Stimulated activated CD8-positive, alpha-beta memory T cell treated with anti-CD3 and anti-CD28 coated beads, Interleukin-7, amount 100 ng/mL, for 24 hours (primary cell): ENCODE measurements at places on chromosomes 6 and 20.

GRCh38 chr6:88547768-88548167 is 381.6 kb upstream of the CNR1 start:
- no peak for DNase-seq

- DNase-seq = no peak
Measured at GRCh38 chr6:140542863-140543262, 1168.4 kb upstream of the CITED2 start.

DNA sequence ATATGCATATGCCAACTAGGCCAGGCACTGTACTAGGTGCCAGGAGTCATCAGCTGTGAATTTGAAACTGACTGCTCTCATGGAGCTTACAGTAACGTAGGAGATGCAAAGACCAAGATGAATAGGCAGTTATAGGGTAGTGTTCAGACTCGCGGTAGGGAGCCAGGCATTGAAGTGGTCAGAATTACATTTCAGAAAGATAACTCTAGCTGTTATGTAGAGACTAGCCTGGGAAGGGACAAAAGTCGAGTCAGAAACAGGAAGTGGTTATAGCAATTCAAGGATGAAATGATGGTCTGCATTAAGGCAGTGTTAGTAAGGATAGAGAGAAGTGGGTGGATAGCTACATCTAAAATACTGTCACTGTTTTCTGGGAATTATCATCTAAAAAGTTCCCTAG is 56.6 kb downstream of the PCMT1 start:
- DNase-seq = no peak

- DNase-seq = no peak
Measured at GRCh38 chr6:38617856-38618255, 21.9 kb downstream of the BTBD9 start.

DNA sequence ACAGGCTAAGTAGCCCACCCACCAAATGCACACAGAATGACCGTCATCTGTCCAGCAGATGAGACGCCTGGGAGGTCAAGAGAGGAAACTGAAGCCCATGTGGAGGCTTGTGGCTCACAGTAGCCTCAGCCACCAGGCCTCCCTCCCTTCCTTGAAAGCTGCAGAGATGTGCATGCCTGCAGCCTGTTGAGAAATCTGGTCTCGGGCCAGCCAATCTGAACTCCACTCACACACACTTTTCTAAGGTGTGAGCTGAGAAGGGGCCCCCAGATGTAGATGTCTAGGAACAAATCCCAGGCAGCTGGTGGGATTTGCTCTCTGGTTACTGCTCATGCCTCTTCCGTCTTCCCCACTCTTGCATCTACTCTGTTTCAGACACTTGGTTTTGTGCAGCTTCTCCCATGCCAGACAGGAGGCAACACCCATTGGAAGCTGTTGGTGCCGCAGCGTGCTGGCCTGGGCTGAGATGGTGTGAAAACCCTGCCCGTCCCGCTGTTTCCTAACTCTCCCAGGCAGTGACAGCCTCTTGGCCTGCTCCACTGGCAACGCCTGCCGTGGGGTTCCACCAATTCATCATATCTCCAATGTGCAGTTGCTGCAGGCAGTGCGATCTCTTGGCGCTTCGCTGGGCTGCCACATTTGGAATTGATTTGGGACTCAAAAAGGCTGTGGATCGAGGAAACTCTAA is 24.1 kb upstream of the PAX1 start:
- DNase-seq = no peak

DNA sequence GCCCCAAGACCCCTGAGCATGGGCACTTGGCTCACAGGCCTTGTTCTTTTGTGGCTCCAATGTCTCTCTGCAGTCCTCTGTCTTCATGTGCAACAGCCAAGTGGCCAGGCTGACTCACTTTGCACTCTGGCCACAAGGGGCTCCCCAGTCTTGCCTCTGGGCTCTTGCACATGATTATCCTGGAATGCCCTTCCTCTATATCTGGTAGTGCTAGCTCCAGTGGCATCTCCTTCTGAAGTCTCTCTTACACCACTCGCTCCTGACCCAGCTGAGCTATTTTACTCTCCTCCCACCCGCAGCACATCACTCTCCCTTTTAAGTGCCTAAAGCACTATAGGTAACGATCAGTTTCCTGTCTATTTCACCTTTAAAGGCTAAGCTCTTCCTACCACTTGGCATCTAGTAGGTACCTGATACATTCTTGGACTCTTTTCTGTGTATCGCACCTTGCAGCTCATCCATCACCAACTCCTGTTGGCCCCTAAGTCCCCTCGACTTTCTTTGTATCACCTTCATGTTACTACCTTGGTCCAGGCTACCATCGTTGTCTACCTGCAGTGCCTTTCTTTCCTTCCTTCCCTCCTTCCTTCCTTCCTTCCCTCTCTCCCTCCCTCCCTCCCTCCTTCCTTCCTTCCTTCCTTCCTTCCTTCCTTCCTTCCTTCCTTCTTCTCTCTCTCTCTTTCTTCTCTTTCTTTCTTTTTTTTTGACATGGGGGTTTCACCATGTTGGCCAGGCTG is 211.9 kb upstream of the RNF24 start:
- no peak for DNase-seq

- DNase-seq = no peak
Measured at GRCh38 chr6:114453737-114454276, 111.0 kb upstream of the HS3ST5 start.

DNA sequence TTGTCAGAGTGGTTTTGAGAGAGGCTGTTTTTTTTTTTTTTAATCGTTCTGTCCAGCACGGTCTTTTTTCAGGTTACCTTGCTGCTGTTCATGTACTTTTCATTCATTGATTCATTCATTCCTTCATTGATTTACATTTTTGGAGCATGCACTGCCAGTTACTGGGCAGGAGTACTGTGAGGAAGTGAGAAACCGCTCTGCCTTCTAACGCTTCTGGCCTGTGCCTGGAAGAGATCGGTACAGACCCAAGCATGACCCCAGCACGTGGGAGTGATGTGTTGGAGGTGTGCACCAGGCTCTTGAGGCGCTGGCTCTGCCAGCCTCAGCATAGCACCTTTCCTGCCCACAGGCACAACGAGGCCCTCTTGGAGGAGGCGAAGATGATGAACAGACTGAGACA is 9.1 kb downstream of the RIPK1 start:
- DNase-seq = no peak

- no peak for DNase-seq
Measured at GRCh38 chr6:166870602-166871208, 85.6 kb downstream of the RNASET2 start.

GRCh38 chr6:132669690-132670291 is 10.8 kb upstream of the TAAR1 start:
- no peak for DNase-seq

GRCh38 chr6:126531840-126532239 is 191.9 kb downstream of the CENPW start:
- no peak for DNase-seq

GRCh38 chr6:116714761-116715160 is 33.8 kb downstream of the KPNA5 start:
- no peak for DNase-seq

DNA sequence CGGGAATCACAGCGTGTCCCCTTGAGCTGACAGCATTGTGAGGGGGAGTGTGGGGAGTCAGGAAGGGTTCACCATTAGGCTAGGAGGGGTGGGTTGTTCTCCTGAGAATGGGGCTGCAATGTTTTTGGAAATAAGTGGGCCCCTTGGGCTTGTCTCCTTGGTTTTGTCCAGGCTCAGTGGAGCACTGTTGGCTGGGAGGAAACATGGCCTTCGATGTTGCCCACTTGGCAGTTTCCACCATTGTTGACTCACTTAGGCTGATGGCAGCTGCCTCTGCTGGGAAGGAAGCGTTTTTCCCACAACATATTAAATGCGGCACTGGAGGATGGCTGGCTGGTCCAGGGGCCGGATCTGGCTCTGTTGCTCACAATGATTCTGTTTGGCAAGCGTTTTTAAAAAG is 512.1 kb downstream of the QKI start:
- DNase-seq = no peak

GRCh38 chr20:36624944-36625324 is 19.4 kb downstream of the RAB5IF start:
- no peak for DNase-seq

DNA sequence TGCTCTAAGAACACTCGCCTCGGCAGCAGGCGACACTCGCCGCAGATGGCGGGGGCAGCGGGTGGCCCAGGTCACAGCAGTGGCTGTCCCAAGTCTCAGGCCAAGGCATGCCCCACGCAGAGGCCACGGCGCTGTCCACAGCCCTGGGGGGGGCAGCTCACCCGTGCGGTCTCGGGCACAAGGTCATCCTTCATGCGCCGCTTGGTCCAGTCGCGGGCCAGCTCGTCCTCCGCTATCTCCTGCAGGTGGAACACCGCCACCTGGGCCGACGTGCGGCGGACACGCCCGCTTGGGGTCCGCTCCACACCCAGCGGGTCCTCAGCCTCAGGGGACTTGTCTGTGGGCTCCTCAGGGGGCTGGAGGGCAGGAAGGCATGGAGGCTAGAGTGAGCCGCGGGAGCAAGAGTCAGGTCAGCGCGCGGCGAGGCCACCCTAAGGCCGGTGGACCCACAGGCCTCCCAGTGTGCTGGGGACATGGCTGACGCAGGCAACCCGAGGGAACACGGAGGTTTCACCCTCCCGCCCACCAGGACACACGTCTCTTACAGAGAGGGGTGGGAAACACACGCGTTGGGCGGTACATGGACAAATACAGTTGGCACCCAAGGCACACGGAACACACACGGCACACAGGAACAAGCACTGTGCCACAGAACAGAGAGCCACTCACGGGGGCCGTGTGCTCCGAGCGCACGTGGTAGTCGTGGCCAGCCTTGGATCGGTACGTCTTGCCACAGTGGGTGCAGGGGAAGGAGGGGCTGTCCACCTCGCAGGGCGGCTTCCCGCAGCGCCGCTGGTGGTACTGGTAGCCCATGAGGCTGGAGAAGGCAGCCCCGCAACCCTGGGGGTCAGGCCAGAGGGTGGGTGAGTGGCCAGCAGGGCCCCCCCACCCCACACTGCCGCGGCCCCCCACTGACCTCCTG is 6.5 kb upstream of the UCKL1 start:
- no peak for DNase-seq

DNA sequence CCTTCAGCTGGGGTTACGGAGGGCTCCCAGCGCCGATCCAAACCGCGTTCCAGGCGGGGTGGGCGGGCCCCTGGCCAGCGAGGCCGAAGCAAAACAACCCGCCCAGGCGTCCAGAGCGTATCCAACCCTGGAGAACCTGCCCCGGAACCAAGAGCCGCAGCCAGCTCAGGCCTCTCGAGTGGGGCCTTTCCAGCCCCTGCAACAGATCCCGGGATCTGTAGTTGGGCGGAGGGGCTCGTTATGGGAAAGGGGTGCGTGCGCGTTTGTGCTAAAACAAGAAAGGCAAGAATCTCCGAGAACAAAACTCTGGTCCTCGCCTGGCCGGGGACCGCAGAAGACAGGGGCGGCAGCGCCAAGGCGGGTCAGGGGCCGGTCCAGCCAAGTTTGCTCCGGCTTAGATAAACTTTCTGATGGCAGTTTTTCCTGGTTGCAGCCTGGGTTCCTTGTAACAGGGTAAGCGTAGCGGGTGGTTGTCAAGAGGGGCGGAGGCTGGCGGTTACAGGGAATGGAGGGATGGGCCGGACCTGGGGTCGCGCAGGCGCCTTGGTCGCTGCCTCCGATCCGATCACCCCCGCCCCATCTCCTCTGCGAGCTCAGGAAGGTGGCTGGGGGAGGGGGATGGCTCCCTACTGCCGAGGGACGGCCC is 448 bp upstream of the RIN2 start:
- no peak for DNase-seq

- no peak for DNase-seq
Measured at GRCh38 chr6:20415712-20416454, 14.2 kb downstream of the E2F3 start.

DNA sequence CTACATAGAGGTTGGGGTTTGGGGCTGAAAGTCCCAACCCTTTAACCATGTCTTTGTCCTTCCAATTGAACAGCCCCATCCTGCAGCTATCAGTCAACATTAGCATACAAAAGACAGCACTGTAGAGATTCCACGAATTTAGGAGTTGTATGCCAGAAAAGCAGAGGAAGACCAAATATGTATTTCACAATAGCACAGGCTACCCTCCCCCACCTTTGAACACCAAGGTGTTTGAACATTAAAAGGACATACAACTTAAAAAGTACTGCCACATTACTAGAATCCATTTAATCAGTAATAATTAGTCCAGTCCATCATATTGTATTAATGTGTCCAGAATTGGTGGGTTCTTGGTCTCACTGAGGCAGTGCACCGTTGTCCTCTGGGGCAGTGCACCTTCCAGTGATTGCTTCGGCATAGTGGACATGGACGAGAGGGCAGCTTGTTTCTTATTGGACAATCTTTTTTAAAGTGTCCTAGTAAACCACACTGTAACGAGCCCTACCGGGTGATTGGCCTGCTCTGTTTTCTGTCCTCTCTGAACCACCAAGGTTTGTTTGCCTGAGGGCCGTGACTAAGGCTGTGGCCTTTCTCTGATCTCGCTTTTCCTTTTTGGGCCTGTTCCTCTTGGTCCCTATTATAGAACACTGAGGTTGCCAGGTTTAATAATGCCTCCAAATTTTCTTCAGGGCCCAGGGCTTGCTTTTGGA is 36.4 kb downstream of the GSTA4 start:
- DNase-seq = no peak

GRCh38 chr20:58239216-58239615 is 10.8 kb upstream of the ANKRD60 start:
- DNase-seq = no peak

GRCh38 chr6:73732845-73733675 is 37.1 kb downstream of the CD109 start:
- DNase-seq = peak; percentile 53

GRCh38 chr20:51542033-51542570 is 417 bp downstream of the NFATC2 start:
- DNase-seq = no peak

DNA sequence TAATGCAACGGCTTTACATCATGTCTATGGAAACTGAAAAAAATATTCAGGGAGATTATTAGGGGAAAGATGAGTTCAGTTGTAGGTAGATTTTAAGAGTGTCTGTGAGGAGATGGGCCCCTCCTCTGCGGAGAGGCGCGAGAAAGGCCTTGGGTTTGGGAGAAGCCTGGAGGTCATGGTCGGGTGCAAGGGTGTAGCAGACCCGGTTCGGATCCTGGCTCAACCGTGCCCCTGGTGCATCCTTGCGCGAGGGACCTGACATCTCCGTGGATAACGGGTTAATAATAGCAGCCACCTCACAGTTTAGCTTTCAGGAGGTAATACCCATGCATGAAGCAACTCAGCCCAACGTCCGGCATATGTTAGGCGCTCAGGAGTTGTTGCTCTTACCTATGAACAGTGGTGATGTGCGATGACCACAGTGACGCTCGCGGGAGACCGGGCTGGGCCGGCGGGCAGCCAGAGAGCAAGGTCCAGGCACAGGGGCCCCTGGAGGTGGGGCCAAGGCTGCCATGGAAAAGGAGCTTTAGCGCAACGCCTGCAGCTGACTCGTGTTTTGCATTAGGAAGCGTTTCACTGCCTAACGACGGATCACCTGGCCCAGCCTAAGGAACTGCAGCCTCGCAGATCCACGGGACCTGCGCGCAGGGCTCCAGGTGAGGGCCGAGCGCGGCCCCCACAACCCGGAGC is 146.4 kb upstream of the ARID1B start:
- no peak for DNase-seq
